Tibial artery (tissue), 4 donors: ENCODE measurements at places on chromosomes 16 and 17.

DNA sequence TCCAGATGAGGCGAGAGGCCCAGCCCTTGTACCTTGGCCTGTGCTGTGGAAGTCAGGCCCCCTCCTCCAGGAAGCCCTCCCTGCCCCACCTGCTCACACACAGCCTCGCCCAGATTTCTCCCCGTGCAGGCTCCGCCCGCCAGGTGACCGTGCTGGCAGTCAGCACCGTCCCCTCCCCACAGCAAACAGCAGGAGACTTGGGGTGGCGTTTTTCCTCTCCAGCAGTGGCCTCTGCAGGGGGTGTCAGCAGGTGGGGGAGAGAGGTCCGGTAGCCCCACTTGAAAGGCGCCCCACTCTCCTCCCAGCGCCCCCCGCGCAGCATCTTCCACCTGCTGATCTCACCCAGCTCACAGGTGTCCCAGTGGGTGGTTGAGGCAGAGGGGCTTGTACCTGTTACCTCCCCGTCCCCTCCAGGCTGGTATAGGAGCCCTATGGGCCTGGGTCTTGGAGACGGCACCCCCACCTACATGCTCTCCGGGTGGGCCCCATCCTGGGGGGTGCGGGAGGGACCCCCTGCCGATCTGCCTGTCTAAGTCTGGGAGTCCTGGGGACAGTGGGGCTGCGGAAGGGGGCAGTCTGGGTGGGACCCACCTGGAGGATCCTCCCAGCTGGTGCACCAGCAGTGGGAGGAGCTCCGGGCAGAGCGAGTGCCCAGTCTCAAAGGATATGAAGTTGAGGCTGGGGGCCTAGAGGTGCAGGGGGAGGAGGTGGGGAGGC, 4.2 kb upstream of the C1QTNF8 start:
- no peaks in the 10 kb centered on the region for H3K27me3 ChIP-seq
- H3K27ac ChIP-seq = no peak overlapping the region
- H3K4me1 ChIP-seq = peaks cover 54% of the 10 kb centered on the region
- no peak overlapping the region for H3K4me3 ChIP-seq

- no peak overlapping the region for H3K27ac ChIP-seq
- peaks cover 53% of the 10 kb centered on the region for H3K36me3 ChIP-seq
- H3K27me3 ChIP-seq = no peaks in the 10 kb centered on the region
Observed at GRCh38 chr17:47685556-47686275, 8.2 kb upstream of the TBKBP1 start.

- no peaks in the 10 kb centered on the region for H3K4me1 ChIP-seq
- H3K27ac ChIP-seq = no peak overlapping the region
- H3K27me3 ChIP-seq = no peaks in the 10 kb centered on the region
- H3K36me3 ChIP-seq = no peaks in the 10 kb centered on the region
- no peak overlapping the region for H3K4me3 ChIP-seq
Observed at GRCh38 chr17:69997332-69997731, 77.7 kb upstream of the KCNJ16 start.

DNA sequence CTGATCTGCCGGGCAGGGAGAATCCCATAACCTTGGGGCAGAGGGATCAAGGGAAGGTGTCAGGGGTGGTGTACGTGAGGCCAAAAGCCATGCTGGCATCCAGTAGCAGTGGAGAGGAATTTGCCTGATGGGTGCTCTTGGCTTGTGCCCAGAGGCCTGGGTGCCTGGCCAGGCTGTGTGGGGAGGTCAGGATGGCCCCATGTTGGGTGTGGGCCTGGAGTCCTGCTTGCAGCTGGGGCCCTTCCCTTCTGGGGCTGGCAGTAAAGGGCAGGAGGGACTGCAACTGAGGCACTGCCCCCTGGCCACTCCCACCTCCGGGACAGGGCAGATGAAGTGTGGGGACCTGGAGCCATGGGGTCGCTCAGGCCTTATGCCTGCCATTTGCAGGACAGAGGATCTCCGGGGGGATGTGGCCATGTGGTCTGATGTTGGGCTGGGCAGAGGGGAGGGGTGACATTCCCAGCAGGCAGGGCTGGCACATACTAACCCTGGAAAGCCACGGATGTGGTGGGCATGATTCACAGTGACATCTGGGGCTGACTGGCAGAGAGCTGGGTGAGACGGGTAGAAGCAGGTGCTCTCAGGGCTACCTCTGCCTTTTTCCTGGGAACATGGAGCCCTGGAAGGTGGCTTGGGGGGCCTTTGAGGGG, 3.5 kb downstream of the FMNL1 start:
- peak; percentile 66 for DNase-seq
- peaks cover 50% of the 10 kb centered on the region for H3K27me3 ChIP-seq
- H3K4me3 ChIP-seq = no peak overlapping the region
- H3K4me1 ChIP-seq = no peaks in the 10 kb centered on the region
- H3K36me3 ChIP-seq = no peaks in the 10 kb centered on the region

DNA sequence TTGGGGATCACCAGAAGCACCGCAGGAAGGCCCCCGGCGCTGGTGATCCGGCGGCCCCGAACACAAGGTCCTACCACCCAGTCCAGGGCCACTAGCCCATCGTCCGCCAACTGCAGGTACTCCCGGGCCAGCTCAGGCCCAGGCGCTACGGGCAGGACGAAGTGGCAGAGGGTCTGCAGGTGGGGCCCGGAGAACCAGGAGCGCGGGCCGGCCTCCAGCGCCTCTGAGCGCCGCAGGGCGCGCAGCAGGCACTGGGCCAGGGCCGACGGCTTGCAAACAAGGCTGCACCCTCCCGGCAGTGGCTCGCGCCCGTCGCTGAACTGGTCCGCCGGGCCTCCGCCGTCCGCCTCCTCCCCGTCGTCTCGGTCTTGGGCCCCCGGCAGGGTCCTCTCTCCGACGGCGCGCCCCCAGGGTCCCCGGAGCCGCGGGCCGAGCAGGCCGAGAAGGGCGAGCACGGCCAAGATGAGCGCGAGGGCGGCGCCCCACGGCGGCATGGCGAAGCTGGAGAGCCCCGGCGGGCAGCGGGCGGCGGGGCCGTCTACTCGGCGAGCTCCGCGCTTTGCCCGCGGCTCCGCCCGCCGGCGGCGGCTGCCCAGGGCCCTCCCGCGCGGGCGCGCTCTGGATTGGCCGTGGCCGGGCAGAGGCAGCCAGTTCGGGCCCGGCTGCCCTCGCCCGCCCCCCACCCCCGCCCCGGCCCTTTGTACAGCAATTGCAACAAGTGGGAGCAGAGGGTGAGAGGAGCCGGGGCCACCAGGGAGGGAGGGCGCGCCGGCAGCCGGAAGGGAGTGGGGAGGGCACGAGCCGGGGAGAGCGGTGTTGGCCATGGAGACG, at the start of gene ABHD15:
ABHD15 (minus strand) TSS at position 565 of the 831 bp plus-strand sequence; CDS start at position 494, 71 bp downstream.
- peak within 1 kb of the TSS; percentile 87 for H3K27ac ChIP-seq
- peaks cover 21% of the 10 kb centered on the region for H3K4me1 ChIP-seq
- H3K4me3 ChIP-seq = peak within 1 kb of the TSS; percentile 72
- H3K27me3 ChIP-seq = no peaks in the 10 kb centered on the region
- H3K36me3 ChIP-seq = no peaks in the 10 kb centered on the region
